ENCODE measurements at places on chromosomes 5 and 9.

- no peak for DNase-seq
Observed at GRCh38 chr9:123217128-123217654, 51.2 kb downstream of the STRBP start.

DNA sequence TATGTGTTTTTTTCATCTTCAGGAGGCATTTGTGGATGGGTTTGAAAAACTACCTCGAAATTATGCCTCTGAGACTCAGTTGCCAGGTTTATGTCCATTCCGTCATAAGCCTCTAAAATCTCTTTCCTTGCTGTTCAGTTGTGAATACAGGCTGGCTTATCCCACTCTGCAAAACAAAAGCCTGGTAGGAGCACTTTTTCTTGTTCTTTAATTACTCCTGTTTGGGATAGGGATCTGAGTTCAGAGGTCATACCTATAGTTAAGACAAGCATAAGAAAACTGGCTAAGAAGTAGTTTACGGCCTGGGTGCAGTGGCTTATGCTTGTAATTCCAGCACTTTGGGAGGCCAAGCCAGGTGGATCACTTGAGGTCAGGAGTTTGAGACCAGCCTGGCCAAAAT, 24.4 kb downstream of the ZNF131 start:
- DNase-seq = no peak

- no peak for DNase-seq
Observed at GRCh38 chr9:109449036-109449798, 48.9 kb downstream of the PTPN3 start.

DNA sequence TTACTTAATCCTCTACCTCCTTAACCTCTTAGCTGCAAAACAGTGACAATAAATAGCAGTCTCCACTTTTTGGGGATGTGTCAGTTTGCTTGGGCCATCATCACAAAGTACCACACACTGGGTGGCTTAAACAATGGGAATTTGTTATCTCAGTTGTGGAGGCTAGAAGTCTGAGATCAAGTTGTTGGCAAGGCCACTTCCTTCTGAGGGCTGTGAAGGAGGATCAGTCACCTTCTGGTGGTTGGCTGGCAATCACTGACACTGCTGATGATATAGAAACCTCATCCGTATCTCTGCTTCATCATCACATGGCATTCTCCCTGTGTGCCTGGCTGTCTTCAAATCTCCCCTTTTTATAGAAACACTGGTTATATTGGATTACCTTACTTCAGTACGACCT, 187.1 kb upstream of the TBC1D2 start:
- DNase-seq = no peak

DNA sequence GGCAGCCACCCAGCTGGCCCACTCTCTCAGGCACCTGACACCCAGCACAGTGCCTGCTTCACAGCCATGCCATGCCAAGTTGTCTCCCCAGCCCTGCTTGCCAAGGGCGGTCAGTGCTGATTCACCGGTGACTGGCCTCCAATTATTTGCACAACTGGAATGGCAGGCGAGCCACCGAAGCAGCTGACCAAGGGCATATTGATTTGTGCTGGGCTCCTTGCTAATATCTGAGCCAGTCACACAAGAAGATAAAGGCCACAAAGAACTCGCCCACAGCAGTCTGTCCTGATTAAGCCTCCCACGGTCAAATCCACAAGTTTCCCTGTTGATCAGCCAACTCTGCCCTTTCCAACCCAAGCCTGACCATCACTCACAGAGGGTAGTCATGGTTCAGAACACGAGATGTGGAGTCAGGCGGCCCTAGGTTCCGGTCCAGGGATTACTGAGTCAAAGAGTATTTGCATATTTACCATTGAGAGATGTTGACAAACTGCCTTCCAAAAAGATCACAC, 6.4 kb upstream of the EEIG1 start:
- DNase-seq = no peak

- DNase-seq = no peak
Observed at GRCh38 chr5:139046551-139046950, 151.6 kb downstream of the SIL1 start.

GRCh38 chr9:89446261-89446960, 51.5 kb downstream of the SEMA4D start:
- no peak for DNase-seq

GRCh38 chr9:108800632-108801099, 55.1 kb downstream of the ACTL7B start:
- no peak for DNase-seq

DNA sequence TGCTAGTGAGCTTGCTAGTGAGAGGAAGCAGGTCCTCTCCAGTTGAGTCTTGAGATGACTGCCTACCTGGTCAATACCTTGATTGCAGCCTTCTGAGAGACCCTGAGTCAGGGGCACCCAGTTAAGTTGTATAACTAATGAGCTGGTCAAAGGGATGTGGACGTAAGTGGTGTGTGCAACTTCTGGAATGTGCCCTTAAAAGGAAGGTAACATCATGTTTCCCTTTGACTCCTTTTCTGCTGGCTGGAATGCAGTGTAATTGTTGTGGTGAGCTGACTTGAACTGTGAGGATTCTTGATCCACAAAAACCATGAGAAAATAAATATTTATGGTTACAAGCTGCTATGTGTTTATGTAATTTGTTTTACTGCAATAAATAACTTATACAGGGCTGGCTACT, 2.4 kb upstream of the SNX2 start:
- DNase-seq = no peak

DNA sequence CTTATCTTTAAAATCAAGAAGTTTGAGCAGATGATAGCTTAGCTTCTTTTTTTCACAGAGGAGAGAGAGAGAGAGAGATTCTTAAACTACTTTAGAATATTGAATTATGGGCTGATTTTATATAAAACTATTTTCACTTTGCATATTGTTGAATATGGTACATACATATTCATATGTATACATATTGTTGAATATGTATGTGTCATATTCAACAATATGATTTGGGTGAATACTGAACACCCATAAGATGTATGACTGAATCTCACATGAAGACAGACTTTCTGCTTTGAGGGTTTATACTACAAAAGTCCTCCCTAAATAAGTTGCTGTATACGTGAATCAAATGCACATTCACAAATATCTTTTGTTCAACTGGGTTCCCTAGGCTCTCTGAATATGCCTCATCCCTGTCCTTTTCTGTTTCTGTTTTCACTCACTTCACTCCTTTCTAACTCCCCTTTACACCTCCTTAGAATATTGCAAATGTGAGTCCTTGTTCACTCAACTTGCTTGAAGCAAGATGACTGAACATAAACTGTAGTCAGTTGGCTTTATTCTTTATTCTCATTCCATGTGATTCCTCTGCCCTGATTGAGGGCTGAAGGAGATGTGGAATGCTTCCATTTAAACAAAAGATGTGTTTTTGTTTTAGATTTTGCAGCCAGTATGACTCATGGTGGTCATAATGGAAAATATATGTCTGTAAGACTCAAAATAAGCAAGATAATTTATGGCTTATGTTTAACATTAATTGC, 225.4 kb upstream of the DAB2 start:
- no peak for DNase-seq

- DNase-seq = no peak
Observed at GRCh38 chr5:175805256-175806011, 65.9 kb upstream of the CPLX2 start.

GRCh38 chr9:111197256-111197655, 132.8 kb downstream of the OR2K2 start:
- no peak for DNase-seq

- no peak for DNase-seq
Observed at GRCh38 chr9:72912476-72913381, 40.1 kb downstream of the ALDH1A1 start.

DNA sequence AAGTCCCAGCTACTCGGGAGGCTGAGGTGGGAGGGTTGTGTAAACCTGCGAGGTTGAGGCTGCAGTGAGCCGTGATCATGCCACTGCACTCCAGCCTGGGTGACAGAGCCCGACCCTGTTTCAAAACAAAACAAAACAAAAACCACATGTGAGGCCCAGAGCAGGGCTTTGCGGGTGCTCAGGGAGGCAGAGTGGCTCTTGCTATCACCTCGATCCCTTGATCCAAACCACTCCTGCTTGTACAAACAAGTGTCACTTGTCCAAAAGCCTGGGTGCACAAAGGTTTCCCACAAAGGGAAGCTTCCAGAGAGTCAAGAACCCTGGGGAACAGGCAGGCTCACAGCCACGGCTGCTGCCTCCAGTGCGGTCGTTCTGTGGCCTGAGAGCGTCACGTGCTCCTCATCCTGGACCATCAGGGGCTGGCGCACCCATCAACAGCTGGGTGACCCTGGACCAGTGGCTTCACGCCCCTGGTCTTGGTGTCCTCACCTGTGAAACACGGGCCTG, 162.7 kb downstream of the C9orf50 start:
- peak; percentile 42 for DNase-seq

- DNase-seq = no peak
Observed at GRCh38 chr5:159907689-159908590, 8.3 kb upstream of the ADRA1B start.

- no peak for DNase-seq
Observed at GRCh38 chr5:97628807-97629206, 445.8 kb upstream of the RIOK2 start.

- DNase-seq = peak; percentile 38
Observed at GRCh38 chr9:86098824-86099700, at the start of gene GOLM1. Gene GOLM1 (minus strand): TSS chr9:86099558. CDS start chr9:86079320, 20,238 bp downstream.

GRCh38 chr9:35035851-35036701, 36.3 kb downstream of the VCP start:
- no peak for DNase-seq

- DNase-seq = no peak
Observed at GRCh38 chr9:104279535-104280177, 185.5 kb downstream of the SMC2 start.

DNA sequence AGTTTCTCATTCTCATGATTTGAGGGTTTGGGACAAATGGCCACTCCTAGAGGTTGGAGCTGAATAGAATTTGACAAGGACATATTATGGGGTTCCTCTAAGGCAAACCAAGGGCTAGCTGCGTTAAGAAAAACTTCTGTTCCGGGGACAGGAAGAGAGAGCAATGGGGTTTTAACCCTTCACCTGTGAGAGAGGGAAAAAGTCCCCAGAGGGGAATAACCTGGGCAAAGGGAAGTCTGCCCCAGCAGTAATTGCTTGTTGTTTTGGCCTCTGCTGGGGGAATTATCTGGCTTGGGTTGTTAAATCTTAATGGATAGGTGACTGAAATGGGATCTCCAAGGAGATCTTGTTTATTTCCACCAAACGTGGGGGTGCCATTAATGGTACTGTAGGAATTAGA, 110.1 kb upstream of the MOCS2 start:
- no peak for DNase-seq

- no peak for DNase-seq
Observed at GRCh38 chr9:88387552-88388202, 567 bp upstream of the SPIN1 start.

GRCh38 chr5:9062873-9063272, 483.0 kb downstream of the SEMA5A start:
- DNase-seq = no peak

Data from NCI-H2107 (cell line).